GM19239 (cell line): ENCODE measurements at places on chromosomes 2 and 18.

DNA sequence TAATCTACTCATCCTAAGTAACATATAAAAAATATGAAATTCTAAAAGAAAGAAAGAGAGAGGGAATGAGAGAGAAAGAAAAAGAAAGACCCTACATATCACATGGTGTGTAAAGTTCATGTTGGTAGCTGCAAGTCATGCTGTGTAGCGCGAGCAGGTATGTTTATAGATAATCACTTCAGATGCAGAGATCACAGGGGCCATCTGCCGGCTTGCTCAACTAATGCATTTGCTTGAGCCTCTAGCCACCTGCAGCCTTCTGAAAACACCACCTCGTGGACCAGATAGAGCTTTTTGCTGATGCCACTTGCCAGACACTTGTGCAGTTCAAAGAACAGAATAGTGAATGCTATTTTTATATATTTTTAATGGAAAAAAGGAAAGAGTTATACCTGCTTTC is 37.6 kb downstream of the CDH7 start:
- no peak for DNase-seq

- no peak for DNase-seq
Observed at GRCh38 chr2:182540252-182540651, 113.4 kb upstream of the PDE1A start.

DNA sequence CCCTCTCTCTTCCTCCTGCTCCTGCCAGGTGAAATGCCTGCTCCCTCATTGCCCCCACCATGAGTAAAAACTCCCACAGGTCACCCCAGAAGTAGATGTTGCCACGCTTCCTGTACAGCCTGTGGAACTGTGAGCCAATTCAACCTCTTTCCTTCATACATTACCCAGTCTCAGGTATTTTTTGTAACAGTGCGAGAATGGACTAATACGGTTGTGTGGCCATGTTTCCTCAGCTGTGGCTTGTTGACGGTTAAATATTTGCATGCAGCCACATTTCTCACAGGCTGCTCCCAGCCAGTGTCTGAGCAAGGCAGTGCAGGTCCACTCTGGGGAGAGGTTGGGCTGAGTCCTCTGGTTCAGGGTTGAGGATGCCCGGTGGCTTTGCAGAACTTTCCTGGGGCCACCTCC is 27.8 kb upstream of the COPS8 start:
- DNase-seq, result peak; percentile 30

DNA sequence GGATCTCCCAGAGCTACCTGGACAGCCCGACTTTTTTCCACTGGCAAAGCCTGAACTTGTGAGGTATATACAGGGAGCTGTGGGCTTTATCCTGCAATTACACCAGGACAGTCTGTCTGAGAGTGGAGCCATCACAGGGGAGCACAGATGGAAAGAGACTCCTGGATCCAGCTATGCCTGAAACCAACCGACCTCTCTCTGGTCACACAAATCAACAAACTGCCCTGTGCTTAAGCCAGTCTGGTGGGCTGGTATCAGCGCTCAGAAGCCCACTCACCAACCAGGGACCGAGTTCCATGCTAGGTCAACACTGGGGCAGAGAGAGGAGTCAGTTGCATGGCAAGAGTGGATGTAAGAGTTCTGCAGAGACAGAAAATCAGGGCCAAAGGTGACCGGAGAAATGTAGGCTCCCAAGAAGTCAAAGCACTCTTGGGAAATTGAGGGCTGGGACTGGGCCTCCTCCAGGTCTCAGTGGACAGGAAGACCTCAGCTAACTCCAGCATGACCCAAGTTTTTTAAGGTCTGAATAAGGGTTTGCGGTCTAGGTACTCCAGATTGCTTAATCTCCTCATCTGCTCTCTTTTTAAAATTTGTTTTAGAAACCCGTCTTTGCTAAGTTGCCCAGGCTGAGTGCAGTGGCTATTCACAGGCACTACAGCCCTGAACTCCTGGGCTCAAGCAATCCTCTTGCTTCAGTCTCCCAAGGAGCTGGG is 3.8 kb upstream of the BOK start:
- no peak for DNase-seq

DNA sequence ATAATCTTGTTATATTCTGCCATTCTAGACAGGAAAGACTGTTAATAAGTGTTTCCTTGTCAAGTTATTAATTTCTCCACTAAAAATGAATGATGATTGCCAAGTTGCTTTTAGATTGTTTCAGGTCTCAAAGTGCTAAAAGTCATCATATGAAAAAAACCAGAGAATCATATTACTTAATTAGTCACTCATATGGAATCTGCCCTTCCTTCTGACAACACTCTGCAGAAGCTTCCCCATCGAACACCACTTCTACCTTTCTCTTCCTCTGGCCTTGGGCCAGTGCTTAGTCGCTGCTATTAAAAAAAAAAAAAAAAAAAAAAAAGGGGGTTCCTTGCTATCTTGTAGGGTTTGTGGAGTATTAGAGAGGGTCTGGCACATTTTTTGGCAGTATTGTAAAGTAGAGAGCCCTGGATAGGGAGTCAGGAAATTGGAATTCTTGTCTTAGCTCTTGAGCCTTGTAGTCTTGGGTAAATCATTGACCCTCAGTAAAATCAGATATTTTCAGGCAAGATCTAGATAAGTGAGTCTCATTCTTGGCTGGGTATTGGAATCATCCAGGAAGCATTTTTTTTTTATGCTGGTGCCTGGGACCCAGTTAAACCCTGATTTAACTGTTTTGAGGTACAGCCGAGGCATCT is 141.7 kb upstream of the CCDC68 start:
- DNase-seq, result no peak

DNA sequence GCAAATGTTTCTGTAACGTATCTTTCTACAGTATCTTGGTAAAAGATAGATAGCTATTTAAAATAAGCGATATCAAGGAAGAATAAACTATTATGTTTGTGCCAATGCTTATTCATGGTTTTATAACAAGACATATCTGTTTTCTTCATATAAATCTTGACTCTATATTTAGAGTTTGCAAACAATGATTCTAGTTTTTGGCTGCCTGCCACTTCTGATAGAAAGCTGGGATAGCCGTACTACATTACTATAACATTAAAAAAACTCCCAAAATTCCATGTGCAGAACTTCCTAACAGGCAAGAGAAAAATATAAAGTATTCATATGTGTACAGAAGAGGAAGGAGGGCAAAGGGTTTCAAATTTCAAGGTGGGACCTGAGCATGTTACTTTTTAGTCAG is 985.0 kb downstream of the BCL11A start:
- DNase-seq, result no peak

DNA sequence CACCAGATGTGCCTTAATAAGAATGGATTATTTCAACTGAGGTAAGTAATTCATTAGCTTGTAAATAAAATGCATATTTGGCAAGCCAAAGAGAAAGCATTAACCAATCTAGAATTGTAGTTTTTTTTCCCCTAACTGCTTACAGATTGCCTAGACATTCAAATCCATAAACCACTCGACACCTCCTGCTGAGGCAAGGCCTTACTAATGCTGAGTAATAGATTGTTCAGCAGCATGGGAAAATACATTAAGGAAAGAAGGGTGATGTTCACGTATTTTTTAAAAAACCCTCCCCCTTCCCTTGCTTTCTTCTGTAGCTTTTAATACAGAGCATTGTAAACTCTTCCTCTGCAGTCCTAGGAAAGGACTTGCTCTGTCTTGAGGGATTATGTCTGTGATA is 17.0 kb upstream of the LINC00305 start:
- no peak for DNase-seq

GRCh38 chr2:73205611-73206010 is 3.2 kb downstream of the NOTO start:
- DNase-seq, result no peak

GRCh38 chr2:43005245-43005974 is 213.0 kb upstream of the HAAO start:
- no peak for DNase-seq

GRCh38 chr2:83305758-83306378 is 1153.2 kb downstream of the SUCLG1 start:
- DNase-seq, result no peak

- DNase-seq, result no peak
Observed at GRCh38 chr2:43217228-43218154, 8.9 kb downstream of the ZFP36L2 start.

DNA sequence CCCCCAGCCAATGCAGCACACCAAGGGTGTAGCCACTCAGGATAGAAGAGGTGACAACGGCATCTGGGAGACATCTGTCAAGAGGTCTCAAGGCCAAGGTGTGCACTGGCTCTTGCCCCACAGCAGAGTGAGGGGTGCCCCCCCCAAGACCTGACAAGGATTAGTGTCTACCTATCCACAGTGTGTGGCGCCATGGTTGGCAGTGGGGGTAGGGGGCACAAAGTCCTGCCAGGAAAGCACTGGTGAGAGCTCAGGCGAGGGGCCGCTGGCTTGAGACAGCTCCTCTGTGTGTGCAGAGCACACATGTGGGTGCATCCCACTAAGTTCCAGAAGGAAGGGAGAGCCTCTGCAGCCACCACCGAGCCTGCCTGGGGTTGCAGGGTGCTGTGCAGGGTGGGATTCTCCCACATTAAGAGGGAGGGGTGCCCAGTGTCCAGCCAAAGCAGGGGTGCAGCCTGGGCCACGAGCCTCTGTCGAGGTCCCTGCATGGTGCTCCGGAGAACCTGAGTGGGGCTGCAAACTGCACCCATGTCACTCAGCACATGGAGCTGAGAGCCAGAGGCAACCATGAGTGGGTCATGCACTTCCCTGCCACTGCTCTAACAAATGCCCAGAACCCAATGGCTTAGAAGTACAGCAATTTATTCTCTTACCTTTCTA is 311.2 kb upstream of the HDAC4 start:
- no peak for DNase-seq

DNA sequence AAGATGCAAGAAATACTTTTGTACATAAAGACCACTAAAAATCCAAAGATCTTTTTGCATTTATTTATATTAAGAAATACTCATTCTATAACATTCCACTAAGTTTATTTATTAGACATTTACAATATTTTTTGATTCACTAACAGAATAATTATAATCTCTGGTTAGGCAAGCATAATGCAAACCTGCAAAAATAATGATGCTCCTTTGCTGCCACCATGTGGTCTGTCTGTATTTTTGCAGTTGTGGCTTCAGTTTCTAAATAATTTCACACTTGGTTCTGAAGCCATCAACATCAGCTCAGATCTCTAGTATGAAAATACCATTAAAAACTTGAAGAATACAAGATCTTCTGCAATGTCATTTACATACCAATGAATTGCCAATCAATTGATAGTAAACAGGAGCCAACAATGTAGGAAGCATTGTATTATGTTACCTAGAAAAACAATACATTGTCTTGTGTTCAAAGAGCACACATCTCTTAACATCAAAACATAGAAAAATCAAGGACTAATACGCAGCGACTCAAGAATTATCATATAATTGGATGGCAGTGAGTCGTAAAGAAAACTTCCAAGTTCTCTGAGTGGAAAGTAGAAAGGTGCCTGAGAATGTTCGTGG is 28.8 kb upstream of the WDR75 start:
- peak; percentile 6 for DNase-seq

DNA sequence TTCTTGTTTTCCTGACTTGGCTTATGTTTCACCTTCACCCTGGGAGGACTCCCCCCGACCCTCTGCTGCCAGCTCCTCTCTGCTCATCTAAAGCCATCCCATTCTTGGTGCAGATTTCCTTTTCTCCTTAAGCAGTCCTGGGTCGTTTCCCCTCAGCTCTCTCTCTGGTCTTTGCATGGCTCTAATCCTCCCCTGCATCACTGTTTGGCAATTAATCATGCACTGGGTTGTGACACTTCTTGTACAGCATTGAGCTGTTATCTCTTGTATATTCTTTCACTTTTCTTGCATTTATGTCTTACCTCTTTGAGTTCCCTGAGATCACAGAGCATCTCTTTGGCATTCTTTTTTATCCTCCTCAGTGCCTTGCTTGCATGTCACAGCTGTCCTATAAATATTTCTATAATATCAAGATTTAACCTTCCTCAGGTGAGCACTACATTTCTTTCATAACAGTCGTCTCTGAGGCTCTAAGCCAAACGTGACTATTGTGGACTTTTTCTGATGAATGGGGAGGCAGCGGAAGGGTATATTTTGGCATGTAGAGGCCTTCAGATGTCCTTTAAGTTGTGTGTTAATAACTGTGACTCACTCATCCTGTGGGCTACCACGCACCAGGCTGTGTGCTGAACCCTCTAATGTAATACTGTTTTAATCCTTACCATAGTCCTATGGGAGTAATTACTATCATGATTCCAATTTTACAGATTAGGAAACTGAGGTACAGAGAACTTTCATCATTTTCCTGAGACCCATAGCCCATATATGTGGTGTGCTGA is 507.5 kb downstream of the SLC4A3 start:
- no peak for DNase-seq

DNA sequence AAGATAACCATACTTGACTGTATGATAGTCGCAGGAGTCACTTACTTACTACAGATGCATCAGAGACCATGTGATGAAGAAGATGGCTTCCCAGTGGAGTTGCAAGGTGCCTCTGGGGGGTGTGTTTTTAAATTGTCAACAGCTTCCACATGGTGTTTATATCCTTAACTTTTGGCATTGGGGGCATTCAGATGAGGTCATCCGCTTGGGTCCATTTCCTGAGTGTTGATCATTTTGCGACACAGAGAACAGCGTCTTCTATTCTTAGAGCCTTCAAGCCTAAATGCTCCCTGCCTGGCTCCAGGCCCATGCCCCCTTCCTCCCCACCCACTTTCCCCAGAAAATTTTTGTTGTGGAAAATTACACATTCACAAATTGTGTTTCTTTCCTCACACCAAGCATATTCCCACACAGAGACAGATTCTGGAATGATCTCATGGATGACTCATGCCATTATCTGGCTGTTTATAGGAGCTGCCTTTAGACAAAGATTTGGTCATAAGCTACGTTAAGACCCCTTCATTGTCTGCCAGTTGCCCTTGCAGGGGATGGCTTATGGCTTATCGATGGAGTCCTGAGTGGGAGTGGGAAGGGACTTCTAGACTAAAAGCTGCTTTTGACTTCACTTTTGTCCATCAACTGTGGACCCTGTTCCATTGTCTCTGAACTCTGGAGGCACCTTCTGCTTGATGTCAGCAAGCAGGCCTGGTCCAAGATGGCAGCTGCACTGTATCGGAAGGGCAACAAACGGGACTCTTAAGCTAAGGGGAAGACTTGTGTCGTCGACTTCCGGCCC is 91.8 kb downstream of the CABLES1 start:
- DNase-seq, result no peak

GRCh38 chr18:58867281-58867961 is 2.7 kb downstream of the ZNF532 start:
- DNase-seq, result no peak

DNA sequence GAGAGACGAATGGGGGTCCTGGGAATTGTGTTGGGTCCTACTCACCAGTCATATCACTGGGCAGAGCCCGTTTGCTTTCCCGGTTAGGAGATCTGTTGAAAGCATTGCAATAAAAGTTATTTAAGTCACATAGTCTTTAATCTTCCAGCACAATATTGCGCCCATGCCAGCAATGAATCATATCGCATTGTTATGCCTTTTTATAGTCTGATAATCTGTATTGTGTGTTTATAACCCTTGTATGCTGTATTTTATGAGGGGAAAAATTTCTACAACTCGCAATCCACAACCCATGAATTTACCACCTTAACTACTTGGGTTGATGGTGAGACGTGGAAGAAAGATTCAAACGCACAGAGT is 211.9 kb upstream of the SMIM21 start:
- DNase-seq, result no peak

- DNase-seq, result no peak
Observed at GRCh38 chr2:33380001-33380609, 96.3 kb upstream of the RASGRP3 start.
